ENCODE measurements at places on chromosomes 3 and 15. TPM values are rescaled to one million over a fixed set of nuclear protein-coding genes. Genes with fewer than 3 reads are reported as not detected.

RBP2 gene
- not detected for total RNA-seq

CFAP100 gene
- not detected for total RNA-seq

TRH gene
- not detected for total RNA-seq

TOP2B gene
- 95.5 TPM for total RNA-seq

TM4SF4 gene
- not detected for total RNA-seq

CCR9 gene
- total RNA-seq, result not detected

FAM219B gene
- total RNA-seq, result 57.0 TPM

TMEM39A gene
- 29.8 TPM for total RNA-seq

Measured in dermis blood vessel endothelial cell (primary cell).